ENCODE measurements at places on chromosomes 11 and 22.
A peak's percentile ranks its signal among the peaks of the same experiment; 100 is the strongest.

DNA sequence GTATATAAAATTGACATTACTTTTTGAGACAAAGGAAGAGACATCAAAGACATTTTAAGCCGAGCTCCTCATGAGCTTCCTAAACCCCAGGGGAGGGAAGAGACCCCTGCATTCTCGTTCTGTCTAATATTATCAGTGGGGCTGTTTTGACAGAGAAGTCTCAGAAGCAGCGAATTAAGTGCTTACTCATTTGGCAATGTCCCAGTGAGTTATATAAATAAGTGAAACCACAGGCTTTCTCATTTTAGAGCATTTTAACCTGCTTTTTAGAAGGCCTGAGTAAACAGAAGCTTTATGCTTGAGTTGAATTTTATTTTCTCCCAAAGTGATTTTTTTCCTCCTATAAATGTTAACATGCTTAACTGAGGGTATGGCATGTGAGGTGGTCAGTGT, 23.2 kb upstream of the C1QTNF4 start:
- DNase-seq = peak; percentile 35

DNA sequence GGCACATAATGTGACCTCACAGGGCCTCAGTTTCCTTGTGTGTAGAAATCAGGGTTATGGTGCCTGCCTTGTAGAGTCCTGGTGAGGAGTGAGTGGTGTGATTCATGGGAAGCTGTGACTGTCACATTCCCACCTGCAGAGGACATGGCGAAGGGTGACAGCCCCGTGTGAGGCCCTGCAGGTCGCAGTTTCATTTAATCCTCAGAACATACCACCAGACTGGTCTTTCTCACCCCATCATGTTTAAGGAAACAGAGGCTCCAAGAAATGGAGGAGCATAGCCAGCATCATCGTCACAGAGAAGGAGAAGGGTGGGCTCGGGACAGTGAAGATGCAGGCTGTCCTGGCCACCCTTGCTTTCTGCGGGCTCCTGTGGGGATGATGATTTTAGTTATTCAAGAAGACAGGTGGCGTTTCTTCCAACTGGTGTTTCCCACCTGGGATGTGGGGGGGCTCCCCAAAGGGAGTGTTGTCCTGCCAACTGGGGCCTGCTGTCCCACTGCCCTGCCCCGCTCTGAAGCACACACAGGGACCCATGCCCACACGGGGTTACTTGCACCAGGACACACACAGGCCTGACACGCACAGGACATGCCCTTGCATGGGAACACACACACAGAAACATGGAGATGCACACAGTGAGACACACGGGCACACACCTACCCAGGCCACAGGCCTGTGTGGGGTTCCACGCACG, 100.2 kb downstream of the BCR start:
- DNase-seq = no peak

DNA sequence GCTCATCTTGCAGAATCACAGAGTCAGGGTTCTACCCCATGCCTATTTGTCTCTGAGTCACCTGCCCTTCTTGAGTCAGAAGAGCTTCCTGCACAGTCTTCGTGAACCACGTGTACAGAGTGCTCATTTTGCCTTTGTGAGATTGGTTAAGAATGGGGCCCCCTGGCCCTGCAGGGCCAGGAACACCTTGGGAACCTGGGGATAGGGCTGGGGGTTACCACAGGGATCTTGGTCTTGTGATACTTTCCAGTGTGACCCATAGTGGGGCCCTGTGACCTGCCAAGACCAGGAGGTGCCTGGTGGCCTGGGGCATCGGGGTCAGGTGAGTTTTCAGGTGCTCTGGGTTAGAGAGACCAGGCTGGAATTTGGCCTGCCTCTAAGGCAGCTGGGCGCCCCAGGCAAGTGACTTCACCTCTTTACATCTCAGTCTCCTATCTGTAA, 9.4 kb downstream of the TMPRSS13 start:
- no peak for DNase-seq

- DNase-seq = no peak
Observed at GRCh38 chr11:468036-468435, 18.0 kb downstream of the PTDSS2 start.

DNA sequence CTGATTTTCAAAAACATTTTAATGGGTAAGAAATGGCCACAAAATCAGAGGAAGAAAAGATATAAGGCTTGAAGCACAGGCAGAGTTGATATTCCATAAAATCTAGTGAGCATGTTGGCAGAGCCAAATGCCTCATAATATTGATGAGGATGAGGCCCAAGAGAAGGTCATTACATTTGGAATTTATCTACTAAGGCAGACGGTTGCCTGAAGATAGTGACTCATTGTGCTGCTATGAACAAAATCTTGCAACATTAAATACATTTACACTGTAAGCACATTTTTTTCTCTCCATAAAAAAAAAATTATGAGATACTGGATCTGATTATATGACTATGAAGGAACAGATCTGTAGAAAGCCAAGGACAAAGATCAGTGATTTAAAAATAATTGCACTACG, 881.4 kb upstream of the CHORDC1 start:
- peak; percentile 41 for DNase-seq

DNA sequence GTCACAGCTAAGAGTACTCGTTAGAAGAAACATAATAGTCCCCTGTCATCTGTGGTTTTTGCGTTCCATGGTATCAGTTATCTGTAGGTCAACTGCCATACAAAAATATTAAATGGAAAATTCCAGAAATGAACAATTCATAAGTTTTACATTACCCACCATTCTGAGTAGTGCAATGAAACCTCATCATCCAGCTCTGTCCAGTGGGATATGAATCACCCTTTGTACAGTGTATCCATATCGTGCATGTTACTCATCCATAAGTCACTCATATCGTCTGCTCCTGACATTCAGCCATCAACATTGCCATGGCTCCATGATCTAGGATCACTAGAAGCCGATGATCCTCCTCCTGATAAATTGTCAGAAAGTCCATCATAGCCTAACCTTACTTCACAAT, 174.9 kb upstream of the C11orf87 start:
- DNase-seq = peak; percentile 6

GRCh38 chr11:69280994-69281393, 13.0 kb upstream of the MYEOV start:
- DNase-seq = peak; percentile 86

DNA sequence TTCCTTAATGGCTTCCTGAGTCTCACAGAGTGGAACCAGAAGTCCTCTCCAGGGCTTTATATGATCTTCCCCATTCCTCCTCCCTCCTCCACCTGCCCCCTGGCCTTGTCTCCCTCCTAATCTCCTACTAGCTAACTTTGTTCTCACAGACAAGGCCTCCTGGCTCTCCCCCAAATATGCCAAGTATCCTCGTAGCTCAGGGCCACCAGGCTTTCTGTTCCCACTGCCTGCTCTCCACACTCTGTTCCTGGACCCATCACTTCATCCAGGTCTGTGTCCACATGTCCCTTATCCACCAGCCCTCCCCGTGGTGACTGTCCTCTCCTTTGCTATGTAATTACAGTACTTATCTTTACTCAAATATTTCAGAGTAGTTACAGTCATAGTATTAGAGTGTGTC, 23.2 kb upstream of the LMO1 start:
- no peak for DNase-seq

- DNase-seq = peak; percentile 67
Observed at GRCh38 chr11:128709402-128709801, 15.5 kb downstream of the FLI1 start.

- no peak for DNase-seq
Observed at GRCh38 chr11:729492-730074, 17.7 kb upstream of the TALDO1 start.

DNA sequence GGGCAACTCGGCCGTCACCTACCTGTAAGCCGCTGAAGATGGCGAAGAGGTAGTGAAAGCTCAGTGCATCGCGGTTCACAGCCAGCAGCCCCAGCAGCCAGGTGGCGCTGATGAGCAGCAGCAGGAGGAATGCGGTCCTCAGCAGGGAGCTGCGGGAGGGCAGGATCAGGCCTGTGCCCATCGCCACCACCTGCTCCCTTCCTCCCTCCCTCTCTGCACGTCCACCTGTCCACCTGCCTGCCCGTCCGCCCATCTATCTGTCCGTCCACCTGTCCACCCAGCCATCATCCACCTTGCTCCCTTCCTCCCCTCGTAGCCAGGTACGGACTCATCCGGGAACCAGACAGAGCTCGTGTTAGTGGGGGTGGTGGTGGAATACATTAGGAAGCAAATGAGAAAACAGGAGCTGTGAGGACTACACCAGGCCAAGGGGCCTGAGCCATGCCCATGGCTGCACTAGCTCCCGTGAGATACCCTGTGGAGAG, 32.2 kb downstream of the TRMU start:
- DNase-seq = peak; percentile 26

DNA sequence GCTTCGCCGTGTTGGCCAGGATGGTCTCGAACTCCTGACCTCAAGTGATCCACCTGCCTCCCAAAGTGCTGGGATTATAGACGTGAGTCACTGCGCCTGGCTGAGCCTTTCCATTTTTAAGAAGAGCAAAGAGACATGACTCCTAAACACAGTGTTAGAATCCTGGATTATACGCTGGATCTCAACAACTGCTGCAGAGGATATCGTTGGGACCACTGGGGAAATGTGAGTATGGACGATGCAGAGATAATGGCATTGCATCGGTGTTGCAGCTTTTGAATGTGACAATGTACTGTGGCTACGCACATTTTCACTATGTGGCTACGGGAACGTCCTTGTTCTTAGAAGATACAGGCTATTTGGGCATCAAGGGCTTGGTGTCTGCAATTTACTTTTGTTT, 6.2 kb downstream of the MRGPRF start:
- DNase-seq = no peak

- DNase-seq = no peak
Observed at GRCh38 chr11:18309691-18310090, 12.2 kb downstream of the HPS5 start.

- DNase-seq = no peak
Observed at GRCh38 chr22:19180234-19180633, 1.7 kb upstream of the SLC25A1 start.

DNA sequence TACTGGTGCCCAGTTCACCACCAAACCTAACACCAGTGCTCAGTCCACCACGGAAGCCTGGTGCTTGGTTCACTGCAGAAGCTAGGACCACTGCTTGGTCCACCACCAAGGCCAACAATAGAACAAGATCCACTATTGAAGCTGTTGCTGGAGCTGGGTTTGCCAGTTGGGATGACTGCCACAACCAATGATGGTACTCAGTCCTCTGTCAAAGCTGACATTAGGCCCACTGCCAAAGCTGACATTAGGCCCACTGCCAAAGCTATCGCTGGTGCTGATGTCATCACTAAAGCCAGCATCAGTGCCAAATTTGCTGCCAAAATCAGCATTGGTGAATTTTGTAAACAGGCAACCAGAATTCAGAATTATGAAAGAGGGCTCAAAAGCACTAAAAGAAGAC, 1850.2 kb upstream of the RAG2 start:
- DNase-seq = no peak

DNA sequence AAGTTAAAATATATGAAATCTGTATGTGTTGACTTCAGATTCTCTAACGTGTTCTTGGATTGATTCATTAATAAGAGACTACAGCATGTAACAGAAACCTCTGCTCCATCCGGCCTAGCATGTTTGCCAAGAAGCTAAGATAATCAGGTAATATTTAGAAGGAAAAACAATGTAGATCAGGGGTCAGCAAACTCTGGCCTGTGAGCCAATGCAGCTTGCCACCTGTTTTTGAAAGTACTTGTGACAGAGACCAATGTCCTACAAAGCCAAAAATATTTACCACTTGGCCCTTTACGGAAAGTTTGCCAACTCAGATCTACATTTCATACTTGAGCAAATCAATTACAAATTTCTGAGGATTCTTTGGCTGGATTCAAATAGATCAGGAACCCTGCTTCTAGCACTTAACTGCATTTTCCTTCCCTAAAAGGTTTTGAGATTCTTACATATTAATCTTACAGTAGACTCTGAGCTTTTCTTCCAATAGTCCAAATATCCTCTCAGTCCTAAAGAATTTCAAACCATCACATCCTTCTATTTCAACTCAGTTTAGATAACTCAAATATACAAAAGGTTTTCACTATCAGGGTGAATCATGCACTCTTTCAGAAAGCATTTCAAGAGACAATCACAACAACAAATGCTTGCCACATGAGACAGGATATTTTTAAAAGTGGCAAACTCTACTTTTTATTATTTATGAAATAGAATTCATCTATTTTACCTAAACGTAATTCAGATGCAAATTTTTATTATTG, 29.5 kb downstream of the APOL5 start:
- peak; percentile 49 for DNase-seq

GRCh38 chr11:41449483-41450050, 9.9 kb downstream of the LRRC4C start:
- DNase-seq = no peak

GRCh38 chr11:102047305-102047924, at the start of gene CFAP300:
TSS of gene CFAP300 (plus strand) at chr11:102047437. CDS start at chr11:102047471, 34 bp downstream.
- DNase-seq = peak; percentile 71

DNA sequence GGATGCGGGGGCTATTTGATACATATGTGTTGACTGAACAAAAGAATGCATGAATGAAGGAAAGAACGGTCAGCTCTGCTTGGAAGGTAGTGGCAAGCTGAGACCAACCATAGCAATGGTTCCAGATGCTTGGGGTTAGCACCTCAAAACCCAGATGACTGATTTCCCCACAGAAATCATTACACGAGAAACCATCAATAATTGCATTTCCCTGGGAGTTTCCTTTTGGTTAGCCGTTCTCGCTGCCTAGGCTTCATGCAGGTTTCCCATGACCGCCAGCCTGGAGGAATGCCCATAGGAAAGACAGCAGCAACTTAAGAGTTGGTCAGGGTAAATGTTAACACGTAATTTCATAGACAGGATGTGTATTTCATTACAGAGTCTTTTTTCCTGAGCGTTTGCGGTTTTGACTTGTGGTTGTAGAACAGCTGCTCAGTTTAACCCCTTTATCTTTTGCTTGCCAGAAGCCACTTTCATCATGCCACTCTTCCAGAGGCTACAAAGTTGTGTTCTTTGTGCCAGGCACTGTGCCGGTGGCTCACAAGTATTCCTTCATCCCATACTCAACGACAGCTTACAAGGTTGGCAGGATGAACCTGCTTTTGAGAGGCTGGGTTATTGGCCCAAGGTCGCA, 2.8 kb downstream of the IL17RA start:
- no peak for DNase-seq

DNA sequence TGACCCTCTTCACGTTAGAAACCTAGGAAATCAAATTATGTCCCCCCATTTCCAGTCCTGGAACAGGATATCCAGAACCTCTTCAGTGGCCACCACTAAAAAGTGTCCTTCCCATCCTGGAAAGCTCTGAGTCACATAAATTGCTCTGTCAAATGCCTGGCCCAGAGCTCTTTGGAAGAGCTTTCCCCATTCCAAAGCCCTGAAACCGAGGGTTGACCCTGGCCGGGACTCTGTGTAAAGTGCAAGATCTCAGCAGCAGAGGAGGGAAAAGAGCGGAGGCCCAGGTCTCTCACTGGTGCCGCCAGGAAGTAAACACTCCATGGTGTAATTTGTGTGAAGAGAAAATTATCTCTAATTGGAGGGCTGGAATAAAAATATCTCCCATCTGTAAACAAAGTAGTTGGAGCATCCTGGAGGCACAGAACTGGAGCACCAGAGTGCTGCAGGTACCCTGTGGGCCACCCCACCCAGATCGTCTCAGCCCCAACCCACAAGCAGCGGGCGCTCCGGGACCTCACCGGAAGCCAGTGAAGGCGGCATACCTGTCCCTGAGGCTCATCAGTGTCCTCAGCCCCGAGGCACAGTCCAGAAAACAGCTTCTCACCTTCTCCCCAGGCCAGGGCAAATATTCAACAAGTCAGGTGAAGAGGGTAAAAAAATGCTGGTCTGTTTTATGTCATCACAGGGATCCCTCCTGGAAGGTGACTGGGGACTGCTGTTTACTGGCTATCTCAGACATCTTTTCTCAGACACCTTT, 4.7 kb upstream of the JAM3 start:
- no peak for DNase-seq

- DNase-seq = peak; percentile 72
Observed at GRCh38 chr11:125433454-125434121, 62.5 kb downstream of the FEZ1 start.

GRCh38 chr22:17753401-17753989, 20.8 kb downstream of the BID start:
- DNase-seq = no peak

Measured in foreskin fibroblast (primary cell).